ENCODE measurements at places on chromosomes 13 and 19.

DNA sequence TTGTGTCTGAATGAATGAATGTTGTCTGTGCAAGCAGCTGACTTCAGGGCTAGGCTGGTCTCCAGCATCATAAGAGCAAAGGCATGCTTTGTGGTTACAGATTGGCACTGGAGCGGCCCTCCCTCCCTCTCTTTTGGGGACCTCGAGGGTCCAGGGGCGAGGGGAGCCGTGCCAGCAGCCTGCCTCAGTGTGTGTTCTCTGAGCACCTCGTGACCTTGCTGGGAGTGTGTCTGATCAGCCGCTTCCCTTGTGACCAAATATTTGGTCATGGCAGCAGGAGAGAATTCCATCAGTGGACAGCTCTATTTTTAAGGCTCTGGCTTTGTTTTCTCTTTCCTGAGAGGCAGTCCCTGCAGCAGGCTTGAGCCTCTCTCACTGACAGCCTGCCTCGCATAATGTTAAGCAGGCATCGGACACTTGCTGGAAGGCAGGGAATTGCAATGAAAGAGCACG is 329.7 kb downstream of the UQCRFS1 start:
- DNase-seq = no peak

- no peak for DNase-seq
Measured at GRCh38 chr13:101989798-101990350, 412.0 kb downstream of the FGF14 start.

DNA sequence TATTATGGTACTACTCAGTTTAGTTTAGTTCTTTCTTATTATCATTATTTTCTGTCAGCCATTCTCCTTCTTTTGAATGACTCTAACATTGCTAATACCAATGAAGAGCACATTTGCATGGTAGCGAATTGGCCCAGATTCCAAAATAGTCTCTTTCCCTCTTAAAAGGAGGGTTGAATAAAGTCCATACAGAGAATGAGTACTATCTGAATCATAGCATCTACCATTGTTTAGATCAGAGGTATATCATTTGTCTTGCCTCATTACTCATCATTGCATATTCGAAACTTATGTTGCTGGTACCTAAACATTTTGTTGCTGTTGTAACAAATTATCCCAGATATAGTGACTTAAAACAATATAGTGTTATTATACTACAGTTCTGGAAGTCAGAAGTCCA is 1235.3 kb upstream of the ATXN8OS start:
- no peak for DNase-seq

GRCh38 chr19:45927565-45928261 is 13.1 kb upstream of the NANOS2 start:
- peak; percentile 72 for DNase-seq

DNA sequence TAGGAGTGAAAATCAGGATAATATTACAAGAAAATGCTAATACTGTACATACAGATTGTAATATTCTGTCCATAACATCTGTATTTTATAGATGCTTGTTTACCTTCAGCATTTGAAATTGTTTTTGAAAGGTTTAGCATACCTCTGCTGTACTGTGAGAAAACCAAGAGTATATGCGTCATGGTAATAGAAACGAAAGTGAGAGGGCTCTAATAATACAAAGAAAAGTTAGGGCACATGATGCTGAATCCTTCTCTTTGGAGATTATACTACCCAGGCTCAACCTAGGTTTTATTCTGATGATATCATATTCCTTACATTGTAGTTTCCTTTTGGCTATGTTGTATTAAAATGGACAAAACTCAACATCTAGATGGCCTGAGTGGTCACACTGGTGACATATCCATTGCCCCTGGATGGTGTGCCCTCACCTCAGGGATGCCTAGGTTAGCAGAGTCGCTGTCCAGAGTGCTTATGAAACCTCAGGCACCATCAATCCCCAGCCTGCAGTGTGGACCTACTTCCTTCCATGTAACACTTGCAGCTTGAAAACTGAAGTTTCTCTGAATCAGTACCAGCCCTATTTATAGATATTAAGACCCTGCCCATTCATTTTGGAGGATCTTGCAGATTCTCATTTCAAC is 253.7 kb downstream of the KCTD12 start:
- DNase-seq = no peak

- DNase-seq = no peak
Measured at GRCh38 chr13:50268500-50268899, 253.3 kb downstream of the KCNRG start.

DNA sequence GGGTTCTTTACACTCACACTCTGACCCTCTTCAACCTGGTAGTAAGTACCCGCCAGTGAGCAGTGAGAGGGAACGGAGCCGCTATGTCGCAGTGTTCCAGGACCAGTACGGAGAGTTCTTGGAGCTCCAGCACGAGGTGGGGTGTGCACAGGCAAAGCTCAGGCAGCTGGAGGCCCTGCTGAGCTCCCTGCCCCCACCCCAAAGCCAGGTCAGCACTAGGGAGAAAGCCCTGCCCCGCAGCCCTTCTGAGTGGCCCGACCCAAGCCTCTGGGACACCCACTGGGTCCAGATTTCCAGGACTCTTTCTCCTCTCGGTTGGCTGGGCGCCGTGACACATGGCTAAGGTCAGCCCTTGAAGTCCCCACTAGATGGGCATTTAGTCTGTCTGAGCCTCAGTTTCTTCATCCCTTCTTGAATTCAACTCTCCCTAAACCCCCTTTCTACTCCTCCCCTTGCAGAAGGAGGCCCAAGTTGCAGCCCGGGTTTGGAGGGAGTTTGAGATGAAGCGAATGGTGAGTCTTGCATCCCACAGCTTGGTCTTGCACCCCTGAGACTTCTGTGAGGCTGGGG is 1.9 kb downstream of the OCEL1 start:
- DNase-seq = no peak

DNA sequence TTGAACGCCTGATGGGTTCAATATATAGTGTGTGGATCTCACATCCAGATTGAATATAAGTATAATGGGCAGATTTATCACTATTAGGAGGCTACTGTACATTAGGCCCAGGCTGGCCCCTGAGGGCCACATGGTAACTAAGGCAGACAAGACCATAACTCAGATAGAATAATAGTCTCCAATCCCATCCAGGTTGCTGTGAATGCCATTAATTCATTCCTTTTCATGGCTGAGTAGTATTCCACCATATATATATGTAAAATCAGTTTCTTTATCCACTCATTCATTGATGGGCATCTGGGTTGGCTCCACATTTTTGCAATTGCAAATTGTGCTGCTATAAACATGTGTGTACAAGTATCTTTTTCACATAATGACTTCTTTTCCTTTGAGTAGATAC is 8.1 kb upstream of the PMIS2 start:
- DNase-seq = no peak

- no peak for DNase-seq
Measured at GRCh38 chr13:73001971-73002370, 56.8 kb upstream of the KLF5 start.

DNA sequence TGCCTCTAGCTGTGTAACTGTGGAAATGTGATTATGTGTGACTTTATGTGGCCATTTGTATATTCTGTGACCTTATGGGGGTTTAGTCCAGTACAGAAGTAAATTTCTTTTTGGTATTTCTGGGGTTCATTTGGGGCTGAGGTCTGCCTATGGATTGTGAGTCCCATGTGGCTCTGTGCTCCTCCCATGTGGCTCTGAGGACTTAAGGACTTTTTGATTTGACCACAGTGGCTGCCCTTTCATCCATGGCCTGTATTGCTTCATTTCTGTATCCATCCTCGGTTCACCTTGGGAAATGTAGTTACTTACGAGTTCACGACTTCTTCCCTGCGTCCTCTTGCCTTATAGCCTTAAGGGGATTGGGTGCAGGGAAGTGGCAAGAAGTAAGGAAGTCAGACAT is 1.0 kb downstream of the ZNF420 start:
- DNase-seq = no peak

DNA sequence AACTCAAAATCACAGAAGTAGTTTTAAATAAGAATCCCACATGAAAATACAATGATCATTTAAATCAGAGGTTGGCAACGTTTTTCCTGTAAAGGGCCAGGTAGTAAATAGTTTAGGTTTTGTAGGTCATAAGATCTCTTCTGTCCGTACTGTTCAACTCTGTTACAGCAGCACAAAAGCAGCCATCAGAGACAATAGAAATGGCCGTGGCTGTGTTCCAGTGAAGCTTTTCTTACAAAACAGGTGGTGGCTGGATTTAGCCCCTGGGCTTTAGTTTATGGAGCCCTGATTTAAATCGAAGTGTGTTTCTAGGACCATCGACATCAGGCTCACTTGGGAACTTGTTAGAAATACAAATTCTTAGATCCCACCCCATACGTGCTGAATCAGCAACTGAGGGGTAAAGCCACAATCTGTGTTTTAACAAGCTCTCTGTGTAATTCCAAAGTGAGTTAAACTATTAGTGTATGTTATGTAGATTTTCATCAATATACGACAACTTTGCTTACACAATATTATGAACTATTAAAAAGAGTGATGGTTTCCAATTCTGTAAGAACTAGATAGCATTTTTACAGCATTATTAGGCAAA is 54.8 kb upstream of the MIR17HG start:
- DNase-seq = no peak

GRCh38 chr19:50003810-50004419 is 21.3 kb downstream of the VRK3 start:
- DNase-seq = no peak

DNA sequence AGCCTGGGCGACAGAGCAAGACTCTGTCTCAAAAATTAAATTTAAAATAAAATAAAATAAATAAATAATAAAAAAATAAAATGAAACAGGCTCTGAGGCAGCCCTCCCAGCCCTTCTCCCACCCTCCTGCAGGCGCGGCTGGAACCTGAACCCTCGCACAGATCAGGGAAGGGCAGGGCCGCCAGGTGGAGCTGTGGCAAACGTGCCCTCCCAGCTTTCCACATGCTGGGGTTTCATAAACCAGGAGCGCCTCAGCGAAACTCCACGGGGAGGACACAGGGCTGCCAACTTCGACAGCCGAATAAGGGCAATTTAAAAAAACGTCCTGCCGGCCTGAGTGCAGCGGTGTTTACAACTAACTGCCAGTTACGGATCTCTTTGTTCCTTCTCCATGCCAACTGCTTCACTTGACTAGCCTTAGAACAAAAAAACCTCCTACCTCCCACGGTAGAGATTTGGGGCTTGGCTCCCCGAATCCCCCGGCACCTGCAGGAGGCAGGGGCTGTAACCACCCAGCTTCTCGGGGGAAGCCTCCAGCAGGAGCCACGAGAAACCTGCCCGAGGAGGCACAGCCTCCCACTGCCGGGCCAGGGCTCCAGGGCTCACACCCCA is 15.9 kb downstream of the ZNF787 start:
- no peak for DNase-seq

- no peak for DNase-seq
Measured at GRCh38 chr19:29878973-29879654, 62.9 kb upstream of the URI1 start.

DNA sequence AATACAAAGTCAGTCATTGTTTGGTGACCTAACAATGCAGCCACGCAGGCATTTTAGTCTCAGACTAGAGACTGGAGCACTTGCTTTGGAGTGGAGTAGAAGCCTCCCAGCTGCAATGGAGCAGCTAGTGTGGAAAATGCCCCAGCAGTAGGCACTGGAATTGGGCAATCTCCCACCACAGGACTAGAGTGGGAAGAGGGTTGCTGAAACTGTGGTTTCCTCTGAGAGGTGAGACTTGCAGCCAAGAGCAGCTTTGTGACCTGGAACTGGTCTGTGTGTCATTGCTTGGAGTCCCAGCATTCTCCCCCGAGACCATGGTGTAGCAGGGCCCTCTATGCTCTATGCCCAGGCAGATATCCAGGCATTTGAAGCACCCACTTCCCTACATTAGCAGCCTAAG is 556.3 kb downstream of the UQCRFS1 start:
- DNase-seq = no peak

- no peak for DNase-seq
Measured at GRCh38 chr13:110984798-110985197, 69.9 kb upstream of the ANKRD10 start.

DNA sequence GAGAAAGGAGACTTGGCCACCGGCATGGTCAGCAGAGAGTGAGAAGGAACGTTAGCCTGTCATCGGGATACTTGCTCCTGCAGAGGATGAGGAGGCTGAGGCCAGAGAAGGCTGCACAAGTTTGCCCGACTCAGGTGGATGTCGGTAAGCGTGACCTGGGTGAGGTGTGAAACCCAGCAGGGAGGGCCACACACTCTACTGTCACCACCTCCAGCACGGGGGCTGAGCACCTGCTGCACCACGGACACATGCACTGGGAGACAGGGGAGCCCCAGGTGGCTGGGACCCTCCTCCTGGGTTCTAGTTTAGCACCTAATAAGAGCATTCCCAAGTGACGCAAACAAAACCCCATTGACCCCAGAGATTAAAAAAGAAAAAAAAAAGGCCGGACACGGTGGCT is 17.3 kb downstream of the MLLT1 start:
- no peak for DNase-seq

DNA sequence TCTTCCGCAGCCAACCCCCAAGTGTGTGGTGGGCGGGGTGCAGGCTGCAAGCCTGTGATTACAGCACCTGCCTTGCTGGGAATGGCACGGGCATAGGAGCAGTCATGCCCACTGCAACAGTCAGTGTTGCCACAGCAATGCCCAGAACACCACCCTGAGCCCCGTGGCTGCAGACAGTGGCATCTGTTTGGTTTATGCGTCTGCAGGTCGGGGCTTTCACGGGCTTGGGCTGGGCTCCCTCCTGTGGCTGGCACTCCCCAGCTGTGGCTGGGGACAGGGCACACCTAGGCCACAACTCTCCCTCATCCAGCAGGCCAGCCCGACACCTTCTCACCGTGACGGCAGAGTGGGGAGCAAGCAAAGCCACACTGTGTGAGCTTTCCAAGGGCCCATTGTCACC is 115.3 kb upstream of the C1QTNF9B start:
- DNase-seq = no peak

DNA sequence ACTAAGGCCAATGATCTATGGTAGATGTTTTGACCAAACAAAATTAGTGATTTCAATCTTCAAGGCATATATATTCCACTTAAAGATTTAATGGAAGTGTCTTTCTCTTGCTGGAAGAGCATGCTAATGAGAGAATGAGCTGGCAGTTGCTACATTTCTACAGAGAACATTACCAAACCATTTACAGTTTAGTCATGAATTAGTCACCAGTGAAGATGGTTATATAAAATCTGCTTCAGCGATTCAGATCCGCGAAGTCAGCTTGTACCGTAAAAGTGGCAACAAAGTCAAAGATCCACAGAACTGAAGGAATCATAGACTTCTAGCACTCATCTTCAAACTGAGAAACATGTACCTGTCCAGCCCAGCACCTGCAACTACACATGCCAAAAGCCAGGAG is 156.3 kb downstream of the SLITRK5 start:
- no peak for DNase-seq

DNA sequence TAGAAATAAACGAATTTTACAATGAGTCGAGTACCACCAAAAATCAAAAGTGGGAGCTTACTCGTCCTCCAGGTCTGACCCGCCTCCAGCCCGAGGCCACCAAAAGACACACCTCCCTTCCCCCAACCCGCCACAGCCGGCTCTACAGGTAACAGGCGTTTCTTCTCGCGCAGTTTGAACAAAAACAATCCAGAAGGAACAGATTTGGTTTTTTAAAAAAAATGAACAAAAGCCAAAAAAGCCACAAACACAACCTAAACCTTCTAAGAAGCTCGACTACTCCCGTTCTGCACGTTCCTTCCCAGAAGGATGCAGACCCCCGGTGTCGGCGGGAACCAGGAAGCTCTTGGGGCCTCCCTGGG is 671 bp downstream of the ZDHHC20 start:
- peak; percentile 23 for DNase-seq

- no peak for DNase-seq
Measured at GRCh38 chr19:38409631-38410133, 6.8 kb downstream of the FAM98C start.

- no peak for DNase-seq
Measured at GRCh38 chr13:114130131-114130836, 2.1 kb downstream of the RASA3 start.

- no peak for DNase-seq
Measured at GRCh38 chr19:16363133-16363851, 38.7 kb downstream of the KLF2 start.

- DNase-seq = no peak
Measured at GRCh38 chr13:43057653-43058317, 34.4 kb downstream of the DNAJC15 start.
